ENCODE measurements at places on chromosomes 6 and 20.

- DNase-seq = no peak
These were observed 40.5 kb upstream of the NKX2-4 start for GRCh38 chr20:21437816-21438215.

DNA sequence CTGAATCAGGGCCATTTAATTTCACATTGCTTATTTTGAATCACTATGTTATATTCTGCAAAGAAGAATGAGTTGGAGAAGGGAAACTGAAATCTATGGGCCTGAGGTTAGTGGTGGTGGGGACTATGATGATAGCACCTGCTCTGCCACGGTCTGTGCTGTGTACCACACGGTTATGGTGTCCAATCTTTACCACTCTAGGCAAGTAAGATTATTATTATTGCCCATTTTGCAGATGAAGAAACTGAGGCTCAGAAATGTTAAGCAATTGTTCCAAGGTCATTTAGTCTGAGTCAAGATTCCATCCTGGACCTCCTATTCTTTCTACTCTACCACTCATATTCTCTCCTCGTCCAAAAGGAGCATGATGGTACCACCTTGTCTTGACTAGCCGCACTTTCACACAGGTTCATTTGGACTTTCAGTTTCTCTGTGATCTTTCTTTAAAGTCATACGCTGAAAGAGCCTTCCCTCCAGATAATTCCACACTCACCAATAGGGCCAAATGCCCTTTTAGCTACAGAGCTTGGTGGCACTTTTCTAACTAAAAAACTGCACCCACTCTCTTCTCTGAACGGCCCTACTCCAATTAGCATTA lies 56.2 kb downstream of the GFOD1 start:
- DNase-seq = no peak

- DNase-seq = no peak
These were observed 18.6 kb downstream of the RBM38 start for GRCh38 chr20:57409672-57410397.

DNA sequence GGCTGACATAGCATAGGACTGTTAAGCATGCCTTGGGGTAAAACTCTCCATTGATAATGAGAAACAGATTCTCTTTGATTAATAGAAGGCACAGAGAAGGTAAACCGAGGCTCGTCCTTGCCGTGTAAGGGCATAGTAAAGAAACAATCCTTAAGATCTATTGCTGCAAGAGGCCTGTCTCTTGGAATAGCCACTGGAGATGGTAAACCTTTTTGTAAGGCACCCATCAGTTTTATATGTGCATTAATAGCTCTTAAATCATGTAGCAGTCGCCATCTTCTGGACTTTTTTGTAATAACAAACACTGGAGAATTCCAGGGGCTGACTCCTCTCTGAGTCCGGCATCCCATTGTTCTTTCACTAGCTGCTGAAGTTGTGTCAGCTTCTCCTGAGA lies 8.4 kb upstream of the ABHD12 start:
- peak; percentile 68 for DNase-seq

DNA sequence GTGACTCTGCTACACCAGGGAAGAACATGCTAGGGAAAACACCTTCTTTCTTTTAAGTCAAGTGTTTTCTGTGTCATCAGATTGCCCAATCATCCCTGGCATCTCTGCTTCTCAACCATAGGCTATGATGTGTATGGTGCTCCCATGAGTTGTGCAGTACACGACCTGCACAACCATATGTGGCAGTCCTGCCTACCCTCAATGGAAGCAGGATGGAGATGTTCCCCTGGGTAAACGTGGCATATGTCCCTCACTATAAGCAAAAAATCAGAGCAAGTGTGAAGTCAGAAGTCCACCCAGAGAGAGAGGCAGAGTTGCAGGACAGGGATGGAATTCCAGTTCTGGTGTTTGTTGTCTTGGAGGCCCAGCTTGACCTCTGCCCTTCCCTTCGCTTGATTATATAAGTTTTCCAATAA lies 10.3 kb upstream of the SNHG17 start:
- no peak for DNase-seq

DNA sequence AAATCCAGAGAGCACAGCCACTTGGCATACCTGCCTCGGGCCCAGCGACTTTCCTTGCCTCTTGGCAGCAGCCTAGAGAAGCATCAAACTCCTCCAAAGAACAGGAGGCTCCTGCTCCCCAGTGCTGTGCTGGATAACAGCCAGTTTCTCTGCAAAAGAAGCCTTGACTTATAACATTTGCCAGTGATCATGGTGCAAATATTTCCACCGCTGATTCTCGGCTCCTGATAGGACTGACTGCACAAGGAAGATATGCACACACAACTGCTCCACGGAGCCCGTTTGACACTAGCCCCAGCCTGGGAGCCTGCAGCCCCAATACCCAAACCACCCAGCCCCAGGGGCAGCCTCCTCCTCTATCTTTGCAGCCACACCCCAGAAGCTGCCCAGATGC lies 17.5 kb downstream of the ACSS1 start:
- DNase-seq = no peak

GRCh38 chr6:14537030-14537429 lies 419.5 kb downstream of the CD83 start:
- no peak for DNase-seq

DNA sequence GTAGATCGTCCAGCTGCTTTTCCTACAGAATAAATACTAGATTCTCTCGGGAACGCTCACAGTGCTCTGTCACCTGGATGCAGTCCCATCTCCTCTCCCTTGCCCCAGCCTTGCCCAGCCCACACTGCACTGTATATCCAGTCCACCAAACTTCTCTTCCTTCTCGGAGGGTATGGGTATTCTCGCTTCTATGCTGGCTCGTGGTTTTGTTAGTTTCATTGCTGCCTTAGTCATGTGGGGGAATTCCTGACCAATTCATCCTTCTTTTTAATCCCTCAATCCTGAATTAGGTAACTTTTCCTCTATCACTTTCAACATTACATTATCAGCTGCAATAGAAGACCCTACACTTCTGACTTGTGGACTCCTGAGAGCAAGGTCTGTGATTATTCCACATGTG lies 252.4 kb downstream of the GMDS start:
- no peak for DNase-seq

- DNase-seq = no peak
These were observed 28.1 kb upstream of the SCGN start for GRCh38 chr6:25623879-25624278.

DNA sequence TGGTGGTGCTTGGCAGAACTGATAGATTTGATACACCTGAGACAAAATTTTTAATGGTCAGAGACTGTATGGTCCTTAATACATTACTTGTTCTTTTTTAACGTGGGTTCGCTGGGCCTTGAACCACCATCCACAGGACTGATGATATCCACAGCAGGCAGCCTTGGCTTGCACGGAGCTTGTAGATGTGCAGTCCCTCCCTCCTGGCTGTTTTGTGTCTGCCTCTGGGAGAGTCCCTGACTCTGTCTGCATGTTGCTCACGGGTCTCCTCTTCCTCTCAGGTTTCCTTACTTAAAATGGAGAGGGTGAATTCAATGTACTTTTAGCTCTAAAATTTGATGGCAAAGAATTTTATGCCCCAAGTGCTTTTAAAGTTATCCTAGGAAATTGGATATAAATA lies 17.5 kb downstream of the KIF25 start:
- DNase-seq = no peak

GRCh38 chr20:57695940-57696339 lies 13.9 kb downstream of the PMEPA1 start:
- no peak for DNase-seq

DNA sequence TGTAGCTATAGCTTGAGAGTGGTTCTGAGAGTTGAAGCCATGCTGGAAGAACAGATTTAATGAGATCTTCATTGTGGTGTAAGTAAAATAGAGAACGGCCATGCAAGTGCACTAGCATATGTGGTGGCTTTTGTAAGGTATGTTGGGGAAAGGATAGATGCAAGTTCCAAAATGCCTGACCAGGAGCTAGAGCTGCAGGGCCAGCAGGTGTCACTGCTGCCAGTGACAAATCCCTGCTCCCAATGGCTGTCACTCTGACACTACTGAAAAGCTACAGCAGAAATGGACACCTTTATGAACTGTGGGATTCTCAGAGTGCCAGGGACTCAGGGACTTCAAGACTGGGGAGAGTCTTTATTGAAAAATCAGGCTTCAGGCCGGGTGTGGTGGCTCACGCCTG lies 23.1 kb upstream of the VIP start:
- DNase-seq = no peak

GRCh38 chr20:20331156-20331555 lies 36.7 kb upstream of the INSM1 start:
- no peak for DNase-seq

- DNase-seq = no peak
These were observed 41.1 kb downstream of the STX7 start for GRCh38 chr6:132471787-132472186.

DNA sequence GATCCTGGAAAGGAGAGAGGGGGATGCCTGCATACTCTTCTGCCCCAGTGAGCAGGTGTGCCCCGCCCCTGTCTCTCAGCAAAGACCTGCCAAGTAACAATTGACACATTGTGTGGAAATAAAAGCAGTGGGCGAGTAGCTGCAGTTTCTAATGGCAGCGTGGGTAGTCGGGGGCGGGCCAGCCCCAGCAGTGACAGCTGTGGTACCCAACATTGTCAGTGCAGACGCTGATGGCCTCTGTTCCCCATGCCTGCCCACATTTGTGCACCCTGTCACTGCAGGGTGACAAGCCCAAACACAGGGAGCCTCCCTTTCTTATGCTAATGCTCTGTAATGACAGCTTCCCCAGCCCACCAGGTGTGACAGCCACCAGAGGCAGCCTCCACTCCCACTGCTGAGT lies 491.7 kb downstream of the DHX35 start:
- no peak for DNase-seq

GRCh38 chr6:108518714-108519576 lies 41.8 kb upstream of the FOXO3 start:
- DNase-seq = peak; percentile 13

- no peak for DNase-seq
These were observed 278.3 kb upstream of the PLCB4 start for GRCh38 chr20:8790442-8791074.

DNA sequence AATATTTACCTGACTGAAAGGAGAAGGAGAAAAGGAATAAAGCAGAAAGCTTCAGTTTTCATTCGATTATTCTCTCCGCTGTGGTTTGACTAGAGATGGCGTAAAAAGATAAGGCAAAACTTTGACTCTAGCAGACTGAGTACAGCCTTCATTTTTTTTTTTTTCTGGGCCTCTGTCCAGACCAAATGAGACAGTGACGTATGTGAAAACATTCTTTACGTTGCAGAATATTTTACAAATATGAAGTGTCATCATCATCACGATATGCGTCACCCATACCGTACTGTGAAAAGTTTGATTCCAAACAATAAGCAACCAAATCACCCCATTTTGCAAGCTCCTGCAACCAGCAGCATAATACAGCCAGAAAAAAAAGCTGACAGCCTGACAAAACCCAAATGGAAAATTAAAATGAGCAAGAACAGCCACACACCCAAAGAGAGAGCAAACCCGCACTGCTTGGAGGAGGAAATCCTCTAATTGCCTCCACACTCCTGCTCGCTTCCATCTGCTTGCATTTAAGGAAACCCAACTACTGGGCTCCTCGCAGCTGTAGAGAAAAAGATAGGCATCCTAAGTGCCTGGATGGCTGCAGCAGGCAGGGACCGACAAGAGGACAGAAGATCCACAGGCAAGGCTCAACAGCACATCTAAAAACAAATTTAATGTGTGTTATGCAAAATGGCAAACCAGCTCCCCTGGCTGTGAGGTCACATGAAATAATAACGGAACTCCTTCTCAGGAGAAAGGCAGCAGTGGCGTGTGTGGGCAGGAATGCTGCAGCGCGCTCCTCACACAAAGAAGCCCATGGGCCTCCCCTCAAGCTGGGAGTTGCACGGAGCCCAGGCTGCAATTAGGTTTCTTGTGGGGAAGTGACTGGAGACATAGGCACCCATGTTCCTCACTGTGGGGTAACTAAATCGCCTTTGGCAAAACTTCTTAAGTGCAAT lies 113.1 kb downstream of the FYN start:
- DNase-seq = peak; percentile 84

DNA sequence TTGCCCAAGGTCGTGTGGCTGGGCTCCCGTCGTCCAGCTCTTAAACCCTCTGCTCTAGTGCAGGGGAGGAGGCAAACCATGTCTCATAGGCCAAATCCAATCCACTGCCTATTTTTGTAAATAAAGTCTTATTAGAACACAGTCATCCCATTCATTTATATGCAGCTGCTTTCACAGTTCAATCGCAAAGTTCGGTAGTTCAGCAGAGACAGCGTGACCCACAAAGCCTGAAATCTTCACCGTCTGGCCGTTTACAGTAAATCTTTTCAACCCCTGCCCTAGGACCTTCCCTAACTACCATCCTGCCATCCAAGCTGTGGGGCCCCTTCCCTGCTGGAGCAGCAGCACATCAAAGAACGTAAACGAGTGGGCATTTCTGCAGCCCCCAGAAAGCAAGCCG lies 65.9 kb downstream of the EYA2 start:
- DNase-seq = no peak

DNA sequence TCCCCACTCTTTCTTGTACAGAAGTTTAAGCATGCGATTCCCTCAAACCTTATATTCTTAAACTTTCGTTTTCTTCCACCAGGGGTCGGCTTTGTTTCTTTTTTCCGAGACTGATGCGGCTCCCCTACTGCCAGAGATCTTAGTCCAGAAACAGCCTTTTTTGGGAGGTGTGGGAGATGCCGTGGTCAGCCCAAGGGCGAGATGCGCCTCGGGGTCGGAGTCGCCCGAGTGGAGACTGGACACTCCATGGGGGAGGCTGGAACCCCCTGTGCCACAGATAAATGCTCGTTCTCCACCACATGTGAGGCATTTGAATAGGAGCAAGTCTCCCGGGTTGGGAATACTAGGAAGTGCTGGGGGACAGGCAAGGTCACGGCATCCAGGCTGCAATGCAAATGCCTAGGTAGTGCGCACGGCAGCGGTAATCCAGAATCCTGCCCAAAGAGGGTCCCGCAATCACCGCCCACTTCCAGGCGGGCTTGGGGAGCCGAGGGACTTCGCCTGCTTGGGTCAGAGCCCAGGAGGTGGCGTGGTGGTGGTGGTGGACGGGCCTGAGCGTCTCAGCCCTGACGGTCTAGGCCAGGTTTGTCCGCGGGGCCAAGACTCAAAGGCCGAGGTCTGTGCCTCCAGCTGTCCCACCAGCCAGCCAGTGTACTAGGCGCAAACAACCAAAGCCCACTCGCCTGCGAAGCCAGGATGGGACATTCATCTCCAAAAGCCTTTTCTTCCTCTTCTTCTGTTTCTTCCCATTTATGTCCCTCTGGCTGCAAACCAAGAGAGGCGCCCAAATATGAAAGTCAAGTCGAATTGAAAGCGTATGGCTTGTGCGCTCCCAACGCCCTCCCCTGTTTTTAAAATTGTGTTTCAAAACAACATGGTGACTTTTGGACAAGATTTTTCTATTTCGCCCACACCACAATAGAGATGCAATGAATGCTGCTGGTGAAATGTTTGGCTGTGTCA lies 39.3 kb upstream of the OSTM1 start:
- DNase-seq = peak; percentile 41
